ENCODE measurements at places on chromosomes 6 and 20. TPM values are rescaled to one million over a fixed set of nuclear protein-coding genes. Genes with fewer than 3 reads are reported as not detected.

- DNase-seq: no peak
Observed at GRCh38 chr6:98036344-98036923, 753.4 kb upstream of the MMS22L start.

GRCh38 chr6:69729870-69730449 is 66.8 kb downstream of the LMBRD1 start:
- DNase-seq: no peak

- no peak for DNase-seq
Observed at GRCh38 chr6:70967049-70967448, 10.2 kb upstream of the B3GAT2 start.

Gene GGTLC1
- total RNA-seq: not detected

Data from sigmoid colon (tissue), 7 donors.